Hypothalamus (tissue), 51 donors: ENCODE measurements at places on chromosomes 16 and 17.

GRCh38 chr16:86392436-86393152 is 117.7 kb upstream of the FOXF1 start:
- DNase-seq = no peak

- DNase-seq = no peak
These were observed 33.6 kb downstream of the LGALS9 start for GRCh38 chr17:27664606-27664965.

- DNase-seq = no peak
These were observed 8.1 kb upstream of the PMP22 start for GRCh38 chr17:15273141-15273793.

GRCh38 chr17:19374136-19374535 is 4.2 kb upstream of the MAPK7 start:
- no peak for DNase-seq

DNA sequence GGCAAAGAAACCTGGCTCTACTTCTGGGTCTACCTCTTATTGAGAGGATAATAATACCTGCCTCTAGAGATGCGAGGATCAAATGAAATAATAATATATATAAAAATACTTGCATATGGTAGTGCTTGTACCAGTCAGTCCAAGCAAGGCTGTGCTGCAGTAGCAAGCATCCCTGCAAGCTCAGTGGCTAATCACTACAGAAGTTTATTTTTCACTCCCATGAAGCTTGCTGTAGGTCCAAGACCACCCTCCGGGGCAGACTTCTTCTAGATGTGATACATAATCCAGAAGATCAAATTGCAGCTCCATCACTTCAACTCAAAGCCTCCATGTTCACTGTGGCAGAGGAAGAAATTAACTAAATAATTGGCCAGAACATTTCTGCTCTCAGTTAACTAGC is 48.9 kb upstream of the NKD1 start:
- DNase-seq = no peak

DNA sequence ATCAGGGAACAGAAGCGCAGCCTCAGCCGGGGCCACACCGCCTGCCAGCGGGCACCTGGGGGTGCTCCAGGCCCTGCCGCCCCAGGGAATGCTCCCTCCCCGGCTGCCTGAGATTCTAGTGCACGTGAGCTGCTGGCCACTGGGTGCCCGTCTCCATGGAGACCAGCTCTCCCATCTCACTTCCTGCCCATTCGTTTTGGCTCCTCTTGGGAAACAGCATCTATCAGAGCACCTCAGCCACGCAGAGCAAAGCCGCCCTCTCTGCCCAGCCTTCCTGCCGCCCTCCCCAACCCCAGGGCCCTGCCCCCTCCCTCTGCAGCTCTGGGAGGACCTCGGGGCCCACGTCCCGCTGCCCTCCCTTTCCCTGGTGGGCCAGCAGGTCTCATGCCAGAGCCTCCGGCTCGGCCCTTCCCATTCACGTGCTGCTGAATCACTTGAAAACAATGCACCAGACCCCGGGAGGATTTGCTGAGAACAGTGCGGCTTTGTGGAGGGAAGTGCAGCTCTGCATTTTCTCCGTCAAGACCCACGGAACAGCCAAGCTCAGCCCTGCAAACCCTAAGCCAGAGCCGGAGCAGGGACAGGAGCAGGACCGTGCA is 19.4 kb downstream of the CEP295NL start:
- peak; percentile 84 for DNase-seq

DNA sequence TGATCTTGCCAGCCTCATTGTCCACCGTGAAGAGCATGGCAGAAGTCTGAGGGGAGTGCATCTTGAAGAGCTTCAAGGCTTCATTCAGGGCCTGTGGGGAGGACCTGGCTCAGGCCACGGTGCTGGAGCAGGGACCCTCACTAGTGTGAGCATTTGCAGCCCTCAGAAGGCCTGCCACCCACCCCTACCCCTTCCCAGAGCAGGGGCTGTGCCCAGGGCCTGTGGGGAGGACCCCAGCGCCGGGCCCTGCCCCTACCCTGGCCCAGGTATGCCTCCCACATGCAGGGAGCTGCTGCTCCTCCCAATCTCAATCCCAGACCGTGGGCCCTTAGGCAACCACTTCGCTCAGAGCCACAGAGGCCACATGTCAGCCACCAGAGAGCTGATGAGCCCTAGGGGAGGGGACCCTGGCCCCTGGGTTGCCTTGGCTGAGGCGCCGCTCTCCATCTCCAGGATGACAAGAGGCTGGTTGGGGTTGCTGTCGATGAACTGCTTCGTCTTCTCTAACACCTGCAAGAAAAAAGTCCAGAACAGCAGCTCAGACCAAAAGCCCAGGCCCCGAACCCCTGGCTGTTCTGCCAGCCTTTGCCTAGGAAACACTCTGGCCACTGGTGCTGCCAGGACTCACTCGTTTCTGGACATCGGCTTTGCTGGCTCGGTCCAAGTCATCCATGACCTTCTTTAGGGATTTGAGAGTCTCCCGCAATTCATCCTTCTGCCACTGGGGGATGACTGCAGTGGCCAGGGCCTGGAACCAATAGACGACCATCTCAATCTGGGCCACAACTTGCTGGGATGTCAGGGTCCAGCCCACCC is 1.8 kb upstream of the EXOSC6 start:
- DNase-seq = no peak

- DNase-seq = peak; percentile 18
These were observed 86.8 kb downstream of the USP32 start for GRCh38 chr17:60305141-60305540.

DNA sequence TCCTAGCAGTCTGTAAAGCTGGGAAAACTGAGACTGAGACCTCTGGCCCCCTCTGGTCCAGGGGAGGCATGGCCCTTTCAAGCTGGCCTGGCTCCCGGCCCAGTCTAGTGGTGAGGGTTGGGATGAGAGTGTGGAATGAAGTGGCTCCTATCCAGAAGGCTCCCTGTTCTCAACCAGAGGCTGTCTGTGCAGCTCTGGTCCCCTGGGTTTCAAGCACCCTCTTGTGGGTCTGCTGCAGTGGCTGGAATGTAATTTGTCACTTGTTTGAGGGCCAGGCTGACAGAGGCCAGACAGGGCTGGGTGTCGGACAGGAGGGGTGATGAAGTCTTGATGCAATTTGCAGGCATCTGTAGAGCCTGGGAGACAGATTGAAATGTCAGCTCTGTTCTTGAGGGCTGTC is 22.1 kb upstream of the PHF12 start:
- DNase-seq = peak; percentile 47

DNA sequence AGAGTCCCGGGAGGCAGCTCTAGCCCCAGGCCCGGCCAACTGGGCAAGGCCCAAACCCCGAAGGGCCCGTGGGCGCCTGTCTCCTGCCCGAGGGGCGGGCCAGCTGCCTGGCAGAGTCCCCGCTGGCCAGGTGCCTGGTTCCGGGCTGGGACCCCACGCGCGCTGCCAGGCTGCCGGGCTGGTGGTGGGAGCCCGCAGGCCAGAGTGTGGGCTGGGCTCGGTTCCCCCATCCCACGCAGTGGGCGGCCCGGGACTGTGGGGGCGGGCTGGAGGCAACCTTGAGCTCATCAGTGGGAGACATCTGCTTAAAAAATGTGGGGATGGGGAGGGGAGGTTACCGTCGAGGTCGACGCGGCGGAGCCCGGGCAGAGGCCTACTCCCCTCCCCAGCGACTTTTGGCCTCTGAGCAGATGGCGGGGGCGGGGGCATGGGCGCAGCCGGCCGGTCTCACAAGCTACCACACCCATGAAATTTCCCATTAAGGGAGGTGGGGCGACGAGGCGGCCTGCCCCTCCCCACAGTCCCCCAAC is 176.4 kb upstream of the GSE1 start:
- DNase-seq = no peak

- DNase-seq = no peak
These were observed 1.1 kb downstream of the CEMP1 start for GRCh38 chr16:2529961-2530628.
